ENCODE measurements at places on chromosomes 12 and 14.

DNA sequence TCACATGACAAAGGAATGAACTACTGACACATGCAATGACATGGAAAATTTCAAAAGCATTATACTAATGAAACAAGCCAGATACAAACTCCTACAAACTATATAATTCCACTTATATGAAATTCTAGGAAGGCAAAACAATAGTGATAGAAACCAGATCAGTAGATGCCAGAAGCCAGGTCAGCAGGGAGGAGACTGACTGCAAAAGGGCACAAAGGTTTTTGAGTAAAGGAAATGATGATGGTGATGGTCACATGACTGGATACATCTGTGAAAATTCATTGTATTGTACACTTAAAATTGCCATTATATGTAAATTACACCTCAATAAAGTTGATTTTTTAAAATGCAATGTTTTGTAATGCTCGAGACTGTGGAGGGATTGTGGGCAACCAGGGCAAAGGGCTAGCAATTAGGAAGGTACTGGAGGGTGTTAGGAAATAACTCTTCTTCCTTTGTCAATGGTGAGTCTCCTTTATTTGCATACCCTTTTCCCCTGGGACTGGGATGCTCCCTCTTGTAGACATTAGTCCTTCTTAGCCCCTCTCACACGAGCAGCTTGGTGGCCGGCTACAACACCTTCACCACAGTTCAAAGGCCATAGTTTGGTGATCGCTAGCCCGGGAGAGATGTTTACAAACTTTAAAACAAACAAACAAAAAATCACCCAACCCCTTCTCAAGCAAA is 6.7 kb upstream of the PRPF40B start:
- DNase-seq: no peak

GRCh38 chr12:95740751-95741150 is 49.8 kb downstream of the NTN4 start:
- DNase-seq: no peak

DNA sequence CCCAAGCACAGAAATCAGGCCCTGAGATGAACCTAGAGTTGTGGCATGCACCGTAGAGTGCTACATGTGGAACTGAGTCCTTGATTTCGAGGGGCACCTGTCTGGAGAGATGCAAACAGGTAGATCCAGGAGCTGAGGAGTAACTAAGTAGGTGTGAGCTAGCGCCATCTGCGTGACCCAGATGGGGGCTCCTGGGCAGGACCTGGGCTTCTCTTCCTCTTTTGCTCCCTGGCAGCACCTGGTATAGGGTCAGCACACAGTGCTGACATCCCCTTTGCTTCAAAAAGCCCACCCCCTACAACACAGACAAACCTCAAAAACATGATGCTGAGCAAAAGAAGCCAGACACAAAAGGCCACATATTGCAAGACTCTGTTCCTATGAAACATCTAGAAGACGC is 65.8 kb downstream of the PITPNM2 start:
- DNase-seq: no peak

DNA sequence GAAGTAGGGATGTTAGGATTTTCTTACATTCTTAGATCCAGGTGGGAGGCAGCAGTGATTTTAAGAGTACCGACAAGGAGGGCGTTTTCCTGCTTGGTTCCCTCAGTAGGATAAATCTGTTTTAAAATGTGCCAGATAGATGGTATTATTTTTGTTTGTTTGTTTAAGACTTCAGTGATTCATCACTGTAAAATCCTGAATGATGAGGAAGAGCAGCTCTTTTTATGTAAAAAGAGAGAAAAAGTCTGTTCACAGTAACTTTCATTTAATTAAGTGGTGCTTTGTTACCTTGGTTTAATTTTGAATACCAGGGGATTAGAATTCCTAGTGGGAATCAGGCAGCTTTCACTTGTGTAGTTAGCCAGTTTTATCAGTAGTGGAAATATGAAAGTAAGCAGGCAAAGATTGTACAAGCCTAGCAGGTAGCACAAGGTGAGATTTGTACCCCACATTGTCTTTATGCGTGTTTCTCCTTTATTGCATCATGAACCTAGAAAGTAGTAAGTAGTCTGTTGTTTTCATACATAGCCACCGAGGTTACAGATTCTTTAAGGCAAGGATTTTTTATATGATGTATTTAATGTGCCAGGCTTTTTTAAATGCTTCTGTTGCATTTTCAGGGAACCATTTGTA is 349.6 kb downstream of the CCDC91 start:
- DNase-seq: no peak

- DNase-seq: peak; percentile 66
Measured at GRCh38 chr14:52553002-52553670, 500 bp downstream of the GPR137C start.

- DNase-seq: no peak
Measured at GRCh38 chr12:40733871-40734270, 41.6 kb downstream of the CNTN1 start.

All from sciatic nerve (tissue), 2 donors.